CD4-positive, alpha-beta T cell treated with Interleukin-15 for 4 hours (primary cell): ENCODE measurements at places on chromosomes 1 and 21.
A peak's percentile ranks its signal among the peaks of the same experiment; 100 is the strongest.

- no peak for DNase-seq
Measured at GRCh38 chr1:17643861-17644703, 104.6 kb downstream of the ARHGEF10L start.

DNA sequence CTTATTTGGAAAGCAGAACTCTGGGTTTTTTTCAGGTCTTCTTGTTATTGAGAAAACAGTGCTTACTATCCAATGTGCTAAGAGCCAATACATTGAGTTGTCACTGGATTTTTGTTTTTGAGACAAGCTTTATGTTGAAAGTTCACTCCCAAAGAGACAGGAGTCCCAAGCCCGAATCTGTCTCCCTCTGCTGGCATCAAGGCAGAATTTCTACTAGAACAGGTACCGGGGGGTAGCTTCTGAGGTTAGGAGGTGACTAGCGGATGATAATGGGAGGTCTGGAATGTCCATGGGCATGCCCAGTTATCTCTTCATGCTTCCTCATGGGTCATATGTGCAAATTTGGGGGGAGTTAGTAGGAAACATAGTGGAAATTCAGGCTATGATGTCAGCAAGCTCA lies 25.1 kb downstream of the ZNF124 start:
- DNase-seq: no peak

GRCh38 chr21:31397515-31397926 lies 53.5 kb upstream of the TIAM1 start:
- DNase-seq: no peak

DNA sequence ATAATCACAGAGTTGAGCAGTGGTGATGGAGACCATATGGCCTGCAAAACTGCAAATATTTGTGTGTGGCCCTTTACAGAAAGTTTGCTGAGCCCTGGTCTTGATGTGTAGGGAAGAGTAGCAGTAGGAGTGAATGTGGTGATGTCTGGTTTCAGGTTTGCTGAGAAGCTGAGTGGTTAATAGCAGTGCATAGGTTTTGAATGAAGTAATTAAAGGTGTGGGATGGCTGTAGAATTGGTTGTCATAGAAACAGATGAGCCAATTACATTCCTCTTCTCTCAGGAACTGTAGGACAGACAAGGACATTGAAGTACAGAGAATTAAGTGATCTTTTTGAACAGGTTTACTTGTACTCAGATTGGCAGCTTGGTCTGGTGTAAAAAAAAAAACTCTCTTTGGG lies 37.4 kb downstream of the PRDM2 start:
- no peak for DNase-seq

DNA sequence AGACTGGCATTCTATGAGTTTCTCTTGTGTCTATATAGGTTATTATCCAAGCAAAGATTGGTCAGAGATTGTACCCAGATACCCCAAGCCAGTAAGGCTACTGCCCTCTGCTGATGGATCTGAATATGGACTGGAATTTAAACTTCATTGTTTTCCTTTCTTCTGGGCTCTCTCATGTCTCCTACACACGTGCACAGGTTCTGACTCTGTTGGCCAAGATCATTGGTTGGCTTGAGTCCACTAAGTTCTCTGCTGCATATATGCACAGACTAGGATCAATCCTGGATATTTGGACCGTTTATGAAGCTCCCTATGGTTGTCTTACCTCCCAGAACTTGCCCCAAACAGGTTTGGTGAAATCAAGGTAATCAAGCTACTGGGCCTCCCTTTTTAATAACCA lies 69.7 kb downstream of the CC2D1B start:
- DNase-seq: peak; percentile 22
